AG04450 (cell line): ENCODE measurements at places on chromosomes 6 and 20.

DNA sequence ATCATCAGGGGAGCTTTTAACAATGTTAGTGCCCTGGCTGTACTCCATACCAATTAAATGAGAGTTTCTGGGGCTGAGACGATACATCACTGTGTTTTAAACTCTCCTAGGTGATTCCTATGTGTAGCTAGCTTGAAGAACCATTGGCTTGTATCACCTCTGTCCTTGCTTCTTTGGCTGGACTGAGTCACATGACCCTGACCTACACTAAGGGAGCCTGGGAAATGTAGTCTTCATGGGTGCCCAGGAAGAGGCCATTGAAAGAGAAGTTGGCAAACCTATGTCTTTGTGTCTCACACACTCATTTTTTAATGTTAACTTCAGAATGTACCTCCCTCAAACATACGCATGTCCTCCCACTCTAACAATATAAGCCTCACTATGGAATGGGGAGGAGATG lies 506.6 kb downstream of the DHX35 start:
- DNase-seq: no peak

- DNase-seq: no peak
Observed at GRCh38 chr6:111354758-111355555, 128.1 kb downstream of the REV3L start.

GRCh38 chr6:16712931-16713484 lies 48.3 kb downstream of the ATXN1 start:
- peak; percentile 66 for DNase-seq

DNA sequence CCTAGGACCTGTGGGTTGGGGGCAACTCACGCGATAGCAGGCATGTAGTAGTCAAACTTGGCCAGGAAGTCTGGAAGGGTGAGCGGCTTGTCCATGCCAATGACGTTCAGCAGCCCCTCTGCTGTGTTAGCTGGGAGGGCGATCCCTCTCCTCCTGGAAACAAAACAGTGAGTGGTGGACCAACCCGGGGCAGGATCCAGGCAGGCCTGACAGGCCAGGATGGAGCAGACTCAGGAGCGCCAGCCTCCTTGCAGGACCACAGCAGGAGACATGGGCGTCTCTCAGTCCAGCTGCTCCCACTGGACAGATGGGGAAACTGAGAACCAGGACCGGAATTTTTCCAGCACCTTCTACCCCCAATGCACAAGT lies 22.5 kb downstream of the ADA start:
- DNase-seq: no peak

GRCh38 chr20:44896583-44896982 lies 11.1 kb downstream of the YWHAB start:
- DNase-seq: no peak

GRCh38 chr20:940926-941325 lies 24.8 kb upstream of the ANGPT4 start:
- no peak for DNase-seq

DNA sequence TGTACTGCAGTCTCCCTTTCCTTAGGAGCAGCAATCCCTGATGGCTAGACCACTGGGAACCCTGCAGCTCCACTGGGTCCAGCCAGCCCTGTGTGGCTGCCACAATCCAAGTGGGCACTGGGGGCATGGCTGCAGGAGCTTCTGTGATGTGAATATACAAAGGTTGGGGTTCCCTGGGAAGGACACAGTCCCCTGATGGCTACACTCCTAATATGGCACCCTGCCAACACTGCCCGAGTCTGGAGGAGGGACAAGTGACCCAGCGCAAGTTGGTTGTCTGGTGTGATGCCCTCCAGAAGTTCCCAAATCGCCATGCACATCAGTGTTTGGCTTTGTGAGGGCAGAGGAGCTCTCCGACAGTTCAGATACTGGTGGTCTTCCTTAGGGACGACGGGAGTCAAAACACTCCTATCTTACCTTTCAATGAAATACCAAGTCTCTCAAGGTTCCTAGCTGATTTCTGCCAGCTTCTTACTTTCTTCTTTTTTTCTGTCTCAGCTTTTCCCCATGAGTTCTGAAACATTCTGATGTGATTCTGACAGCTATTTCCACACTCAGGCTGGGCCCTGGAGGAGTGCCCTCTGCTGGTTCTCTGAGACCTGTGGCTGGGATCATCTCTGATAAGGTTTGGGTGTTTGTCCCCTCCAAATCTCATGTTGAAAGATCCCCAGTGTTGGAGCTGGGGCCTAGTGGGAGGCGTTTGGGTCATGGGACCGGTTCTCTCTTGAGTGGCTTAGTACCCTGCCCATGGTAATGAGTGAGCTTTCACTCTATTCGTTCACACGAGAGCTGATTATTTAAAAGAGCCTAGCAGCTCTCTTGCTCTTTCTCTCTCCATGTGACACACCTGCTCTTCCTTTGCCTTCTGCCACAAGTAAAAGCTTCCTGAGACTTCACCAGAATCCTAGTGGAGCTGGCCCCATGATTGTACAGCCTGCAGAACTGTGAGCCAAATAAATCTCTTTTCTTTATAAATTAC lies 15.5 kb upstream of the ZFP57 start:
- DNase-seq: no peak

- no peak for DNase-seq
Observed at GRCh38 chr6:18186033-18186432, 30.8 kb downstream of the KDM1B start.

- DNase-seq: no peak
Observed at GRCh38 chr20:665276-665675, 10.3 kb downstream of the SCRT2 start.

DNA sequence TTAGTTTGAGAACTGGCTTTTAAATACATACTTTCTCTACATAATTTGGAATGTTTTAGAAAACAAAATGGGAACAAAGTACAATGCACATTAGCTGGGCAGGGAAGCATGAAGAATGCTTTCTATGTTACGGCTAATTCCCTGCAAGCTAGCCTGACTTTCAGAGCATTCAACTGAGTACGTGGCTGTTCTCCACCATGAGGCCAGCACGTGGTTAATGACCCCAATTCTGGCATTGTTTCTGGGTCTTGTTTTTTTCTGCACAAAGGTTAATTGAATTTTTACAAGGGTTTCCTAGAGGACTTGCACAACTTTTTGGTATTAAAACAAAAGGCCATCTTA lies 208.6 kb upstream of the AGPAT4 start:
- DNase-seq: no peak

GRCh38 chr20:54340667-54341081 lies 132.8 kb downstream of the PFDN4 start:
- peak; percentile 24 for DNase-seq

- DNase-seq: peak; percentile 79
Observed at GRCh38 chr20:21303061-21303871, at the start of gene XRN2. Gene XRN2 (plus strand): TSS chr20:21303331. CDS start chr20:21303399, 68 bp downstream.

DNA sequence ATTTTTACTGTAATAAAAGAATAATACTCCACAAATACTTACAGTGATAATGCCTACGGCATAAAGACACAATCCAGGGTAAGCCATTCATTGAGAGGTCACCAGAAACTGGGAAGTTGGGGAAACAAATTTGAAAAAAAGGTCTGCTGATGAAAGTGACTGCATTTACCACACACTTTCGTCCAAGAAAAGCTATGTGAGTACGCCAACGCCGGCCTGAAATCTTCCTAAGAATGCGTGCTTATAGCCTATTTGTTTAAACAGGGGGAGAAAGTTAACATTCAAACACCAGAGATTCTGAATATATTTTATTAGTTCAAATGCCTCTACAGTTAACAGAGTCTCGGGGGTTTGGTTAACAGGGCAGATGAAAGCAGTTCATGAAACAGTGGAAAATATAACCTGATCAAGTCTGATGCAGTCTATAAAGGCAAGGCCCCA lies 657 bp upstream of the LTV1 start:
- DNase-seq: no peak

- no peak for DNase-seq
Observed at GRCh38 chr6:111951497-111952085, 78.3 kb upstream of the FYN start.

DNA sequence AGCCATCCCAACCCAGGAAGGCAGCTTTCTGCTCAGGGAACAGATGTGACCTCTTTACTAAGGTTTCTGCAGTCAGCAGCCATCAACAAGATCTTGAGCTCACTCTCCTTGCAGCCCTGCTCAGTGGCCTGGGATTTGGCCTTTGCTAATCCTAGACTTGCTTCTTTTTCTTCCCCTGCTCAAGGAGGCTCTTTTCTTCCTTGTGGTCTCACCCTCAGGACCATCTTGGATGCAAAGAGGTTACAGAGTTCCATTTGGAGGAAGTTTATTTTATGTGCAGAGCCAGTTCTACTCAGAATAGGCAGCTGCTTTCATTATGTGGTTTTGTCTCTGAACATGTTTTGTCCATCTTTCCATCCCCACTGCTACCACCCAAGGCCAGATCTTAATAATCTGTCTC lies 49.3 kb downstream of the RALY start:
- no peak for DNase-seq

DNA sequence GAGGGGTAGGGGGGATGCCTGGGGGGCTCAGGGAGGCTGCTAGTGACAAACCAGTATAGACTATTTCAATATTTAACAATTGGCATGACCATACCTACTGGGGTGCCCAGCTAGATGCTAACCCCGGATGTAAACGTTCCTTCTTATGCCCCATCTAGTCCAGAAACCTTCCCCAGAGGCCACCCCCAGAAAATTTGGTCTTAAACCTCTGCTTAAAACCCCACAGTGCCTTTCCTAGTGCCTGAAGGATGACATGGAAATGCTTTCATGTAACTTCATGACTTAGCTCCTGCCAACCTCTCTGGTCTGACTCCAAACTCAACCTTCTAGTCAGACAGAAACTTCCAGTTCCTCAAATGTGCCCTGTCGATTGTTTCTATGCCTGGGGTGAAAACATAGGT lies 52.0 kb downstream of the JPH2 start:
- no peak for DNase-seq

DNA sequence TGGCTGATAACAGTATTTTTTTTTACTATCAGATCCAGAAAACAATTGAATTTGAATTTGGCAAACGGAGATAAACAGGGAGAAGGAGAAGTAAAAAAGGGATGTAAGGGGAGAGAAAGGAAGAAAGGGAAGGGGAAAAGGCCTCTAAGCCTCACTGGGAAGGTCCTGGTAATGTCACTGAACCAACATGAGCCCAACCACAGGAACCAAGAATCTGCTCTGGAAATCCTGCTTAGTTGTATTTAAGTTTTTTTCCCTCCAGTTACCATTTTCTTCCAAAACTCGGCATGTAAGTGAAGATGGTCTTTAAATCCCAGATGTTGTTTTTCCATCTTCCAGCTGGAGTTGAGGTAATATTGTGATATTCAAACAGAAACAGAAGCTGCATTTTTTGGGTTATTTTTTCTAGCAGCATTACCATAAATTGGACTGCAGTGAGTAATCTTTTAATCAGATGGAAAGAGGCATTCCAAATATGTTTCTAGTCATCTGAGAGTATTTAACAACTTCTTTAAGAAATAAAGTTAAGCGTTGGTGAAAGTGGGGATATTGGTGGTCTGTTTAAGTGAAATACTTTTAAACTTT lies 91.1 kb downstream of the TXNDC5 start:
- DNase-seq: no peak

- peak; percentile 46 for DNase-seq
Observed at GRCh38 chr6:53673162-53673727, 7.7 kb upstream of the KLHL31 start.
